Activated CD8-positive, alpha-beta memory T cell treated with anti-CD3 and anti-CD28 coated beads for 1 hour (primary cell): ENCODE measurements at places on chromosomes 3 and 15.

DNA sequence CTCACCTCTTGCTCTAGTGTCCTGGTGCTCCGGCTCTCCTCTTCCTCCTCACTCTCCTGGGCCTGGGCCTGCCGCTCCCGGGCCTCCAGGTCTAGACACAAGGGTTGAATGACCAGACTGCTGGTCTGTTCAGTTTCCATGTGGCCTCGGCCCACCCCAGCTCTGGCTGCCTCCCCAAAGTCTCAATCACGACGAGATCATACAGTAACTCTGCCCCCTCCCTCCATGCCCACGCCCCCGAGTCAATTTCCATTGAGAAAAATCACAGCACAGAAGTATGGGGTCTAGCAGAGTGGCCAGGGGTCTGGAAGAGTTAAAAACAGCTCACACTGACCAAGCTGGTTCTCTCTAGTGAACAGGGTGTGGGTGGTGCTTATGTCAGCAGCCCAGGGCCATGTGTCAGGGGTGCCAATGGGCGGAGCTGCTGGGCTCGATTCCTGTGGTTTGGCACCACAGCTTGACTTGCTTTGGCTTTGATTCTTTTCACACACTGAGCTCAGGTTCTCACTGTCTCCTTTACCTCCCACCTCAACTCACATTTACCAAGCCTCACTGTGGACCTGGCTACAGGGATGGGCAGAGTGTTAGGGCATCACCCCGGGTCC is 6.9 kb downstream of the C15orf62 start:
- DNase-seq, result no peak

- no peak for DNase-seq
Observed at GRCh38 chr3:133362539-133362938, 37.3 kb upstream of the BFSP2 start.

GRCh38 chr3:149555927-149556326 is 81.4 kb downstream of the TM4SF4 start:
- DNase-seq, result no peak

DNA sequence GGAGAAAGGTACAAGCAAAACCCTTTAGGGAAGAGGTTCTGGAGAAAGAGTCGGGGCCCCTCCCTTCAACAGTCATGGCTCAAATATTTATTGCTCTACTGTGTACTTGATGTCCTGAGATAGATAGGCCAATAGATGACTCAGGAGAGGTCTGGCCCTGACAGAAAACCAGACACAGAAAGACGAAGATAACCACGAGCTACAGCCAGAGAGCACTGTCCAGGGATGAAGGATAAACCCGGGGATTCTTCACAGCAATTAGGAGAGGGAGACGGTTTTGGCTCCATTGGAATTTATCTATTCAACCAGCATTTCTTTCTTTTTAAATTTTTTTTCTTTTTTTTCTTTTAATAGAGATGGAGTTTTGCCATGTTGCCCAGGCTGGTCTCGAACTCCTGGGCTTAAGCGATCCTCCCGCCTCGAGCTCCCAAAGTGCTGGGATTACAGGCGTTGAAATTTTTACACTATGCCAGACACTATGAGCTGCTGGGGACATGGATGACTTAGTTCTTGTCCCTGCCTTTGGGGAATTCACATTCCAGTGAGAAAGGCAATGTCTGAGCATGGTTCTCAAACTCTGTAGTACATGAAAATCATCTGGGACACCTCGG is 4.6 kb upstream of the CIDEC start:
- DNase-seq, result no peak

DNA sequence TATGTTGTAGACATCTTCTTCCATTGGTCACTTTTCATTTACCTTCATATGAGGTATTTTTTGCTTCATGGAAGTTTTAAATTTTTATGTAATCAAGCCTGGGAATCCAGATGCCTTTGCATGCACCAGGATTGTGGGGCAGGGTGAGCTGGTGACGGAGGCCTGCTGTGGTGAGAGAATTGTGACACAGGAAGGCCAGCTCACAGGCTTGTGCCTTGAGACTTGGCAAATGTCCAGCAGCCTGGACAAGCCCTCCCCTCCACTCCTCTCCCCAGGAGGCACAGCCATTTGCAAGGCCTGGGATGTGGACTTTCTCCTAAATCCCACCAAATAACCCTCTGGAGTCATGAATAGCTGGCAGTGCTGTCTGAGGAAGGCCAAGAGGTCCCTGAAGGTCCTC is 67.4 kb downstream of the RHCG start:
- DNase-seq, result no peak

DNA sequence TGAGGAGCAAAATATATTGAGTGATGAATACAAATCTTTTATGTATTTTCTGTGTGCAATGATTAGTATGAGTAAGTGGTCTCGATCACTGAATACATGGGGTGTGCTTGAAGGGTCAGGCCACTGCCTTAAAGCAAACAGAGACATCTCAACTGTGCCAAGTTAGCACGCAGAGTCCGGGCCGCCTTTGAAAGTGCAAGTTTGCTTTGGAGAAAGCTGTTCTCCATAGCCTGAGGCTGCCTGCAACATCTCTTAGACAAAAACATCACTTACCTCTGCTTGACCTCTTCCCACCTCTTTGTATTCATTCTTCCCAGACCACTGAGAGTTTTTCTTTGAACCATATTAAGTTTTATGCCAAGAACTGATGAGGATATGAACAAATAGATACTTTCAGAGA is 267.0 kb downstream of the ZBTB20 start:
- DNase-seq, result no peak

- no peak for DNase-seq
Observed at GRCh38 chr3:25973122-25973521, 183.2 kb downstream of the OXSM start.

GRCh38 chr3:138668107-138668506 is 59.5 kb downstream of the FAIM start:
- no peak for DNase-seq

- no peak for DNase-seq
Observed at GRCh38 chr15:49438962-49439631, 16.1 kb downstream of the FGF7 start.

DNA sequence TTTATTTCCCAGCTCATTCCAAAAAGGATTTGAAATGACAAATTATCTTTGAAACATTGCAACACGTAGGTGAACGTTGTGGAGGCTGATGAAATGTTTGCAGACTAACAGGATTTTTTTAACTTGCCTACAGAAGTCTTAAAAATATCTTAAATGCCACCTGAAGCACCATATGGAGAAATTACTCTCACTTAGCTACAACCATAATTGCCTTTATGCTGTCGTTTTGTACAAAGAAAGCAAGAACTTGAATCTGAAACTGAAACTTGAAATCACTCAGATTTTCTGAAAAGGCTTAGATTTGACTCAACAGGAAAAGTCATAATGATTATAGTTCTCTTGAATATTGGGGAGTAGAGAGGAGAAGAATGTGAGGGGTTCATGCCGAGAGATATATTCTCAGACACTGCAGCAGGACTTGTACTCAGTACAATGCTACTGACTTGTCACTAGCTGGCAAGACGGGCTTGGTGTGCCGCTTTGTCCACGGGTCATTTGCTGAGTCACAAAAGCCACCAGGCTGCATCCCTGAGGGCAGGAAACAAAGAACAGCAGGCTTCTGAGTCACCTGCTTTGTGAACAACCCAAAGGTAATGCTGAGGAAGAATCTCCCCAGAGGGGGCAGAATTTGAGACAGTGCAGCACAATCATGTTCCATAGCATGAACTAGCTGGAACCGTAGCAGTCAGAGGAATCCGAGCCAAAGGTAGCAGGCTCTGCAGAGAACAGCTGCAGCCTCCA is 7.1 kb upstream of the FMN1 start:
- DNase-seq, result peak; percentile 24

GRCh38 chr15:60682115-60682514 is 203.2 kb upstream of the ICE2 start:
- DNase-seq, result no peak
